Thyroid gland (tissue), 4 donors: ENCODE measurements at places on chromosomes 1 and 21. TPM values are rescaled to one million over a fixed set of nuclear protein-coding genes. Genes with fewer than 3 reads are reported as not detected.
A peak's percentile ranks its signal among the peaks of the same experiment; 100 is the strongest.

OR2T29 gene
- total RNA-seq, result not detected

MAP3K7CL gene
- total RNA-seq, result 5.0 TPM

RNF223 gene
- total RNA-seq, result not detected

GUCA2A gene
- total RNA-seq, result not detected

GRCh38 chr1:6783936-6784559 lies 1.2 kb upstream of the CAMTA1 start:
- H3K27me3 ChIP-seq, result no peaks in the 10 kb centered on the region
- H3K36me3 ChIP-seq, result no peaks in the 10 kb centered on the region
- H3K4me1 ChIP-seq, result peaks cover 28% of the 10 kb centered on the region
- DNase-seq, result no peak
- H3K4me3 ChIP-seq, result peak overlapping the region; percentile 27
- H3K27ac ChIP-seq, result peak overlapping the region; percentile 99

DNA sequence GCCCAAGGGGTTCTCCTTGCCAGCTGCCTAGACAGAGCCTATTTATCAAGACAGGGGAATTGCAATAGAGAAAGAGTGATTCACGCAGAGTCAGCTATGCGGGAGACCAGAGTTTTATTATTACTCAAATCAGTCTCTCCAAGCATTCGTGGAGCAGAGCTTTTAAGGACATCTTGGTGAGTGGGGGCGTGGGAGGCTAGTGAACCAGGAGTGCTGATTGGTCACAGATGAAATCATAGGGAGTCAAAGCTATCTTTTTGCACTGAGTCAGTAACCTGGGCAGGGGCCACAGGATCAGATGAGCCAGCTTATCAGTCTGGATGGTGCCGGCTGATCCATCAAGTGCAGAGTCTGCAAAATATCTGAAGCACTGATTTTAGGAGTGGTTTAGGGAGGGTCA lies 64.8 kb upstream of the MRPS6 start:
- no peak overlapping the region for H3K27ac ChIP-seq
- H3K4me1 ChIP-seq, result no peaks in the 10 kb centered on the region
- no peaks in the 10 kb centered on the region for H3K36me3 ChIP-seq
- no peak overlapping the region for H3K4me3 ChIP-seq
- DNase-seq, result no peak

MASP2 gene
- not detected for total RNA-seq

GRCh38 chr1:205918955-205919746 lies 24.1 kb downstream of the SLC26A9 start:
- H3K4me3 ChIP-seq, result no peak overlapping the region
- peak overlapping the region; percentile 83 for H3K27ac ChIP-seq
- no peaks in the 10 kb centered on the region for H3K36me3 ChIP-seq
- H3K4me1 ChIP-seq, result peaks cover 56% of the 10 kb centered on the region
- H3K27me3 ChIP-seq, result no peaks in the 10 kb centered on the region
- peak; percentile 91 for DNase-seq

DNA sequence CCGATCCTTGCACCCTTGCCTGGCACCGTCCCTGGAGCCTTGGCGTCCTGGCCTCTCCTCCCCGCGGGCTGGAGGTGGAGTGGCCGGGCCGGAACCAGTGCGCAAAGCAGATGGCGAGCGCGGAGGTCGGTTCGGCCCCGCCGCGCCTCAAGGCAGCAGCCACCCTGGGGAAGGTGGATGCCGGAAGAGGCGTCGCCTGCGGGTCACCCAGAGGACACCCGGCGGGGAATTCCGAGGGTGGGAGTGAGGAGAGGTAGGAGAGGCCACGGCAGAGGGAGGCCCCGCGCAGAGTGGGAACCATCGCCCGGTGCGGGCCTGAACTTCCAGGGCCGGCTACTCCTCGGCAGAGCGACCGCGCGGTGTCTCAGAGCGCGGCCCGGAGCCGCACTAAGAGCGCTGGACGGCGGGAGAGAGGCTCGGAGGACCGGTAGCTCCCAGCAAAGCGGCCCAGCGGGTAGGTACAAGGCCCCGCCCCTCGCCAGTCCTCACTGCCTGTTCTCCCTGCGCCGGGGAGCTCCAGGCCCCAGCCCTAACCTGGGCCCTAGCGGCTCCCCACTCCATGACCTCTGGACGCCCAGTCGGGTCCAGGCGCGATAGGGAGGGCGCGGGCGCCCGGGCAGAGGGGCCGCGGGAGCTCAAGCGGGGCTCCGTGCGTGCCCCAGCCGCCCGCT lies at the start of gene RNF207:
Gene RNF207, plus strand, starts transcription at position 271 of the 671 bp plus-strand sequence. CDS start 417 bp downstream, outside the sequence.
- peak within 1 kb of the TSS; percentile 63 for H3K27ac ChIP-seq
- peak within 1 kb of the TSS; percentile 47 for H3K4me3 ChIP-seq
- H3K36me3 ChIP-seq, result no peaks in the 10 kb centered on the region
- H3K27me3 ChIP-seq, result no peaks in the 10 kb centered on the region

GRCh38 chr1:231165371-231165770 lies 3.5 kb downstream of the TRIM67 start:
- no peak for DNase-seq
- H3K27me3 ChIP-seq, result peaks cover 16% of the 10 kb centered on the region
- H3K4me3 ChIP-seq, result no peak overlapping the region
- H3K4me1 ChIP-seq, result peaks cover 28% of the 10 kb centered on the region
- no peaks in the 10 kb centered on the region for H3K36me3 ChIP-seq

GRCh38 chr1:232274236-232274855 lies 355.6 kb downstream of the SIPA1L2 start:
- no peaks in the 10 kb centered on the region for H3K27me3 ChIP-seq
- no peak for DNase-seq
- H3K4me3 ChIP-seq, result no peak overlapping the region
- no peaks in the 10 kb centered on the region for H3K36me3 ChIP-seq
- H3K4me1 ChIP-seq, result no peaks in the 10 kb centered on the region

XCL2 gene
- not detected for total RNA-seq

DNA sequence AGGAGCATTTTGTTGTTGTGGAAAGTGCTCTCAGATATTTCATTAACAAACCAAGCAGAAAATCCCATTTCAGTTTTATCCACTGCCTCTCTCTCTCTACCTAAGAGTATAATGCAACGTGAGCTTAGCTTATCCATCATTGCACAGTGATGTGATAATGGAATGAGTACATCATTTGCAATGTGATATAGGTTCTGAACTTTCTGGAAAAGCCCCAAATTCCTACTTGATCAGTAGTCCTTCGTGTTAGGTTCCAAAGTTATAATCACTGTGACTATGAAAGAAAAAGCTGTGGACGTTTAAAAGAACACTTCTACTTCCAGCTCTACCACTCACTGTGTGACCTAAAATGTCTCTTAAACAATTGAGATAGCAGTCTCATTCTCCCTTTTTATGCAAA lies 76.4 kb upstream of the PRMT6 start:
- H3K27ac ChIP-seq, result no peak overlapping the region
- no peaks in the 10 kb centered on the region for H3K27me3 ChIP-seq
- DNase-seq, result no peak
- H3K4me1 ChIP-seq, result no peaks in the 10 kb centered on the region

GRCh38 chr1:20882837-20883236 lies 95.7 kb upstream of the HP1BP3 start:
- H3K4me1 ChIP-seq, result no peaks in the 10 kb centered on the region
- H3K27ac ChIP-seq, result no peak overlapping the region
- H3K36me3 ChIP-seq, result no peaks in the 10 kb centered on the region
- no peak overlapping the region for H3K4me3 ChIP-seq
- no peaks in the 10 kb centered on the region for H3K27me3 ChIP-seq

C8A gene
- total RNA-seq, result not detected

- no peak overlapping the region for H3K4me3 ChIP-seq
- no peaks in the 10 kb centered on the region for H3K36me3 ChIP-seq
- H3K27ac ChIP-seq, result no peak overlapping the region
- no peaks in the 10 kb centered on the region for H3K27me3 ChIP-seq
- DNase-seq, result no peak
Observed at GRCh38 chr1:168099337-168099801, 37.4 kb downstream of the GPR161 start.

GRCh38 chr1:166915941-166916340 lies 39.9 kb upstream of the TADA1 start:
- no peaks in the 10 kb centered on the region for H3K36me3 ChIP-seq
- H3K27ac ChIP-seq, result no peak overlapping the region
- H3K4me1 ChIP-seq, result peaks cover 1% of the 10 kb centered on the region
- peaks cover 8% of the 10 kb centered on the region for H3K27me3 ChIP-seq

DNA sequence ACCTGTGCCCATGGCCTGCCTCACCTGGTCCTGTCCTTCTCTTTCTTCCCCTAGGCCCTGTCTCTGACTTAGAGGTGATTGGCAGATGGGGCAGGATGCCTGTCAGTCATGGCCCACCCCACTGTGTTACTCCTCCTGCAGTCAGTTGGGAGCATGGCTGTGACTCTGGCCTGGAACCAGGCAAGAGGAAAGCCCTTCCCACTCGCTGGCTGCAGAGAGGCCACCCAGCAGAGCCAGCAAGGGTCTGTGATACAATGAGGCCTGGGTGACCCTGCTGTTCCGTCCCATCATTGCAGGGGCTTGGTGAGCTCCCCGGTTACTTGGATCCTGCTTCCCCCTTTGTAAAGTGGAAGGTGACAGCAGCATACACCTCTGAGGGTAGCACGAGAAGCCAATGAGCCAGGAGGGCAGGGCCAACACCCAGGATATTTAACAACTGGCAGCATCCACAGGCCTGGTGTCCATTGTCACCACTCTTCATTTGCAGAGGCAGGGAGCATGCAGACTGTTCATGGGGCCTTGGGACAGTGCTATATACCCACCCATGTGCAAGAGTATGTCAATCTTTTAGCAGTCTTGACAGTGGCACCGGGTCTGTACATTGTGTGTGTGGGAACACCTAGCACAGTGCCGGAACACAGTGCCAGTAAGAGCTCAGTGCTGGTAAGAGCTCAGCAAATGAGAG lies 191.0 kb upstream of the C1orf174 start:
- H3K27ac ChIP-seq, result no peak overlapping the region
- H3K36me3 ChIP-seq, result no peaks in the 10 kb centered on the region
- H3K27me3 ChIP-seq, result no peaks in the 10 kb centered on the region
- H3K4me3 ChIP-seq, result no peak overlapping the region
